ENCODE measurements at places on chromosomes 11 and 22.
A peak's percentile ranks its signal among the peaks of the same experiment; 100 is the strongest.

GRCh38 chr11:66438504-66439466, at the start of gene MRPL11:
Gene MRPL11 (minus strand): TSS chr11:66438848. CDS start chr11:66438754, 94 bp downstream.
- peak; percentile 94 for DNase-seq

- peak; percentile 52 for DNase-seq
Observed at GRCh38 chr11:46361283-46362155, 14.3 kb downstream of the DGKZ start.

DNA sequence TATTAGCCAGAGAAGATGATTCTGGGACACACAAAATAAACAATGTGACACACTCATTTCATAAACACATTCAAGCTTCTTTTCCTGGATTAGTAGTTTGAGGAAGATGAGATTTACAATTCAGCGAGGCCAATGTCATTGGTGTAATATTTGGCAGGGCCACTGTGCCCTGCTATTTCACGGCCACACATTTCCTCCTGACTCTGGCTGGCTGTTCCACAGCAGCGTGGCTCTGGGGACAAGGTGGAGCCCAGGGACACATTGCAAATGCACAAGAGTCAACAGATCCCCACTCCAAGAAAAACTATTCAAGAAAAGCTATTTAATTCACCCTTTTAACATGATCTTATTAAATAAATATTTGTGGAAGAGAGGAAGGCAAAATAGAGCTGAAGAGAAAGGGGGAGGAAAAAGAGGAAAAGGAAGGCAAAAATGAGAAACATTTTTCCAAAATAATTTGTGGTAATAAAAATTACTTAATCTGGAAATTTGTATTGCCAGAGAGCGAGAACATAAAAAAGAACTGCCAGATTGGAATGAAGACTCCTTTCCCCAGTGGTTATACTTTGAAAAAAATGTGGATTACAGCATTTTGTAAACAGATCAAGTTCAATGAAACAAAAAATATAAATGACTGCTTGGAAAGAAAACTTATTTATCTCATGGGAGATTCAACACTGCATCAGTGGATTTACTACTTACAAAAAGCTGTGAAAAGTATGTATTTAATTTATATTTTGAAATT, 27.1 kb downstream of the NXPE2 start:
- DNase-seq: no peak

DNA sequence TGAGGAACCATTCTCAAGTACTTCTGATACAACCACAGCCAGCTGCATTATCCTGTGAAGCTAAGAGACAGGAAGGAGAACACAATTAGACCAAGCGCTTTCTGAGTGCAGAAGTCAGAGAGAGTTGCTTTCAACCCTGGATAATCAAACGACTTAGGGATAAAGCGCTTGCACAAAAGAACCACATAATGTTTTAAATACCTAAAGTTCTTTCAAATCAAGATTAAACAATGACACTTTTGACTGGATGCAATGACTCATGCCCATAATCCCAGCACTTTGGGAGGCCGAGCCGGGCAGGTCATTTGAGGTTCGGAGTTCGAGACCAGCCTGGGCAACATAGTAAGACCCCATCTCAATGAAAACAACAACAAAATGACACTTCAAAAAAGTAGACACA, 145.1 kb downstream of the SWAP70 start:
- no peak for DNase-seq

DNA sequence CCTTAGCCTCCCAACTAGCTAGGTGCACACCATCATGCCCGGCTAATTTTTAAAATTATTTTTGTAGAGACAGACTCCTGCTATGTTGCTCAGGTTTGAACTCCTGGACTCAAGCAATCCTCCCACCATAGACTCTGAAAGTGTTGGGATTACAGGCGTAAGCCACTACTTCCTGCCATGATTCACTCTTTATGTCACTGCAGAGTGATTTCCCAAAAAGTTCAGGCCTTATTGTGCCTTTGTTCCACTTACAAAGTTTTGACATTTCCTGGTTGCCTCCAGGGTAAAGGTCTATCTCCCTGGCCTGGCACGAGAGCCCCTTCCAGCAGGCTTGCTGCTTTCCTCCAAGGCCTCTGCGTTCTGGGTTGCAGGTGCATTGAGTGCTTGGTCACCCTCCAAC, 44.6 kb upstream of the RIC3 start:
- DNase-seq: no peak

- DNase-seq: no peak
Observed at GRCh38 chr11:116130122-116130521, 625.9 kb upstream of the CADM1 start.

GRCh38 chr11:65903715-65904114, 3.5 kb upstream of the FOSL1 start:
- DNase-seq: no peak

DNA sequence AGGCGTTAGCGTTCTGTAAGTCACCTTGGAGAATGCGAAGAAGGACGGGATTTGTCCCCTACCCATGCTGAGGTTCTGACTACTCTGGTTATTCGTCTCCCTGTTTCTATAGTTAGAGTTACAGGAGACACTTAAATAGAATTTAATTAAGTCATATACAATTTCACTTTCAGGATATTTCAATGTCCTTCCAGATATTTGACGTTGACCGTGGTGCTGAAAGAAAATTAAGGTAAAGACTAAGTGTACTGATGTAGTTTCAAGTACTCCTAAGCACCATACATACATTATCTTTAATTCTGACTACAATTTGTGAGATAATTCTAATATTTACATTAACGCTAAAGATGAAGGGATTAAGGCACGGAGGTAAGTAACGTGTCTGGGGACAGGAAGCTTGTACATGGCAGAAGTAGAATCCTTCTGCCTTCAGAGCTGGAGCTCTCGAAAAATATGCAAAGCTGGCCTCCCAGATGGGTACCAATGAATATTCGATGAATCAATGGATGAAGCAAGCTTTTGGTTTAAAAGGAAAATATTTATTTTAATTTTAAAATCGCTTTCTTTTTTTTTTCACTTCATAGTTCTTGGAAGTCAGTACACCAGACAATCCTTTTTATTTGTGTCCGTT, 539 bp upstream of the SLC36A4 start:
- no peak for DNase-seq

GRCh38 chr11:108345767-108346166, 121.6 kb downstream of the C11orf65 start:
- DNase-seq: no peak

DNA sequence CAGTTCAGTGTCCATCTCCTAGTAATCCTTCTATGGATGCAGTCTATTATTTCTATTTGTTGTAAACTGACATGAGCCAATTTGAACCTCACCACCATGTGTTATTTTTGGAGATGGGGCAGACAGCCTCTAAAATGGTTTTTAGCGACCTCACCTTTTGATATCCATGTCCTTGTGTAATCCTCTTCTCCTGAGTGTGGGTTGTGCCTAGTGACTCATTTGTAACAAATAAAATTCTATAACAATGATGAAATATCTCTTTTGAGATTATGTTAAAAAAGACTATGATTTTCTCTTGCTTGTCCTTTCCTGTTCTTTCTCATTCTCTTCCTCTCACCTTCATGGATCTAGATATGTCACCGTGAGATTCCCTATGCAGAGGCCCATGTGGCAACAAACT, 554.6 kb upstream of the ANO3 start:
- DNase-seq: no peak

All from COR-L47 (cell line).